Memory B cell (primary cell): ENCODE measurements at places on chromosomes 4 and X.

DNA sequence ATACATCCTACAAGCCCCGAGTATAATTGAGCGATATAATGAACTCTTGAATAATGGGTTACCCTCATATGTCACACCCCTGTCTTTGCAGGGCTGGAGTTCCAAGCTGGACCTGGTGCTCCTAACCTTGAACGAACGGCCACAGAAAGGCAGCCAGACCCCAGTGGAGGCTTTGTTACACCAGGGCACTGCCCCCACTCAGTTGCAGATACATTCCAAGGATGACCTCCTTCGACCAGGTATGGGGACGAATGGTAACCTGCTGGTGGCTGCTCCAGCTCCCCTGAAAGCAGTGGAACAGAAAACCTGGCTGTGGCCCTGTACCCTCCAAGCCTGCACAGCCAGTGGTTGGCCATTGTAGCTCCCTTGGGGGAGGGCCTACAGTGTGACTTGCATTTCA lies 56.6 kb upstream of the CCDC149 start:
- no peak for DNase-seq

GRCh38 chrX:11210415-11210801 lies 82.8 kb upstream of the AMELX start:
- no peak for DNase-seq

DNA sequence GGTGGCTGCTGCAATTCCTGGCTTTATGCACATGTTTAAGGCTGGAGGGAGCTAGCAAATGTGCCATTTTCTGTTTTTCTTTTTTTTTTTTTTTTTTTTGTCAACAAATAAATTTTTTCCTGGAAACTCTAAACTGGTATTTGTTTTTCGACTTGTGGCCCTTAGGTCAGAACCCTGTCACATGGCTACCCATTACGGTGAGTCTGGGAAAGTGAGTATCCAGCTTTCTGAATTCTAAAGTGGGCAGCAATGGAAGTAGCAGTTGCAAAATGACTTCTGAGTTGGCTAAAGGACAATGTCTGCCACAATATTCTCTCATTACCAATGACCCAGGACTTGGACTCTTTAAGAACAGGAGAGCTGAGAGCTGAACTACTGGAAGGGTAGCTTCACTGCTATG lies 225.1 kb upstream of the CENPE start:
- DNase-seq, result no peak

- peak; percentile 82 for DNase-seq
Measured at GRCh38 chrX:153926858-153927671, 1.0 kb upstream of the ARHGAP4 start.

- DNase-seq, result no peak
Measured at GRCh38 chrX:38205039-38205438, 15.6 kb downstream of the SRPX start.

DNA sequence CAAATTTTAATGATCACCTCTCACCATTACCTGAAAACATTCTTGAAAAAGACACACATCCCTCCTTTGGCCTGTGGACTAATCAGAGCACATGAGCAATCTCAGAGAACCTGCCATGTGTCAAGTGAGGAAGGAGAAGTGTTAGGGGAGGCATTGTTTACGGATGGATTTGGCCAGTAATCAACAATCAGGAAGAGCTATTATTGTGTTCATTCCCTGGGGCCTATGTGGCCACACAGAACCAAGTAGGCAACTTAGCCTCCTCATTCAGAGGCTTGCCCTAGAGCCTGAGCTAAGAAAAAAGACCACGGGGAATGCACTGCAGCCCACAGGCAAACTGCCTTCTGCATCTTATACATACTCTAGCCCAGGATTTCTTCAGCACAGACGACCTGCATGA lies 40.6 kb upstream of the DOCK11 start:
- no peak for DNase-seq

GRCh38 chr4:117549524-117549923 lies 464.1 kb upstream of the TRAM1L1 start:
- DNase-seq, result no peak

GRCh38 chr4:152050106-152050505 lies 289.3 kb upstream of the GATB start:
- DNase-seq, result no peak

GRCh38 chr4:90145319-90145718 lies 18.1 kb downstream of the CCSER1 start:
- DNase-seq, result no peak

DNA sequence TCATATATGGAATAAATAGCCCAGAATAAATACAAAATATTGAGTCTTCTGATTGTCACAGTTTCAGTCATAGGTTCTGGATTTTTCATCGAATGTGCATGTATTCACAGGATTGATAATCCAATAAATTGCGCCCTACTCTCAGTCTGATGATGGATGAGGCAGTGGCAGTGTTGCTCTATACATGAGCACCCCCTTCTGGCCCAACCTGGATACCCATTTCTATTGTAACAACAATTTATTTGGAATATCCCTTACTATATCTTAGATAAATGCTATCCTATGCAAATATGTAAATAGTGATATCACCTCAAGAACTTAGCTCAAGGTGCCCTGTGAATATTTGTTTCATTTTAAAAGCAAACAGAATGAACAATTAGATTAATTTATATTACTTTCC lies 733.7 kb upstream of the PABPC4L start:
- no peak for DNase-seq

- no peak for DNase-seq
Measured at GRCh38 chr4:179268791-179269190, 1826.6 kb upstream of the AGA start.

DNA sequence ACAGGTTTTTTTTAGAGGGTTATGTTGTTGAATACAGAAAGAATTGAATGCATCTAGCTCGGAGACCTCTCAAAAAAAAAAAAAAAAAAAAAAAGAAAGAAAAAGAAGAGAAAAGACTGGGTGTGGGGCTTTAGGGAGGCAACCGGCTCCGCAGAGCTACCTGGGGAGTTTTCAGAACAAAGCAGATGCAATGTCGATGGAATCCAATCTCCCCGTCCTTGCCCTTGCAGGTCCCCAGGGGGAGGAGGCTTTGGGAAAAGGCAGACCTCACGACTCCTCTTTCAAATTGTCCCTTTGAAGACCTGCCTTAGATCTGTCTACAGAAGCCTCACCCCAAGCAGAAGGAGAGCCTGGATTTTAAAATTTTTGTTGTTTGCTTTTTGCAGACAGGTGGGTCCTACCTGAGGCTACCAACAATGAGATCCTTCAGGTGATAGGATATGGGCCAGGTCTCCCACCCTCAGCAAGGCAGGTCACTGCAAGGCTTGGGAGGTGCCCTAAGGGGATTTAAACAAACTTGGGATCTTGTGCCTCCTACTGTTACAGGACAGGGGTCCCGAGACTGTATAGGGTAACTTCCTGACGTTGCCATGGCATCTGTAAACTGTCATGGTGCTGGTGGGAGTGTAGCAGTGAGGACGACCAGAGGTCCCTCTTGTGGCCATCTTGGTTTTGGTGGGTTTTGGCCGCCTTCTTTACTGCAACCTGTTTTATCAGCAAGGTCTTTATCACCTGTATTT lies 75.2 kb upstream of the PRKX start:
- no peak for DNase-seq
